ENCODE measurements at places on chromosomes 2 and 18.

GRCh38 chr18:58924473-58924872 lies 59.8 kb downstream of the ZNF532 start:
- DNase-seq = no peak

DNA sequence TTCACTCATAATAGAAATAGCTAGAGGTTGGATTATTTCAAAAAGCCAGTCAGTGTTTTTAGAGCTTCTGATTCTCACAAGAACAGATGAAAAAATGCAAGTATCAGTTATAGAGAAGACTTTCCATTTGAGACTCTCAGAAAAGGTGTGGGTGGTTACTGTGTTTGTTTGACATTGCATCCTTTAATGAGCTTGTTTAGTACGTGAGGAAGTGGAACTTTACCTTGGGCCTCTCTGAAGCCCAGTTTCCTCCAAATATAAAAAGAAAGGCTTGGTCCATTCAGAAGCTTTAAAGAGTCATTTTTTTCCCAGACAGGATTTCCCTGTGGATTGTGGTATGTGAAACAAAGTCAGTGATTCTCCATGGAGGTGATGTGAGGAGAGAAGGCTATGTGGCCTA lies 89.9 kb upstream of the RANBP2 start:
- no peak for DNase-seq

GRCh38 chr2:36701391-36701795 lies 4.9 kb downstream of the VIT start:
- DNase-seq = no peak

GRCh38 chr2:19580830-19581229 lies 222.4 kb upstream of the OSR1 start:
- no peak for DNase-seq

DNA sequence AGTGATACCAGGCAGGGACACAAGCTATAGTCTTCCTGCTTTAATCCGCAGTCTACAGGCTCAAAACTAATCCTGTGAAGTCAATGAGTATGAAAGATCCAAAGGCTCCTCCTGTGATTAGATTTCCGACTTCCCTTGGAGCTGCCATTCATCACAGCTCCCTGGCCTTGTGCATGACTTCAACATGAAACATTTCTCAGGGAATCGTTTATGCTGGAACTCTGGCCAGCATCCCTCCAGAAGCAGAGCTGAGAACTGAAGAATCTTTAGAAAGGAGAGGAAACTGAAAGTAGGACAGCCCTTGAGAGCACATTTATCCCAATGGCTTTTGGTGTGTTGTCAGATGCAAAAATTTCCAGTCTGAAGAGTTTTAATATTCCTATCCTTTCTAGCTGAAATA lies 84.3 kb upstream of the SESTD1 start:
- DNase-seq = no peak

Data from H54 (cell line).